ENCODE measurements at places on chromosomes 3 and 15.

GRCh38 chr3:177385831-177386301 lies 188.6 kb upstream of the TBL1XR1 start:
- no peak for DNase-seq

DNA sequence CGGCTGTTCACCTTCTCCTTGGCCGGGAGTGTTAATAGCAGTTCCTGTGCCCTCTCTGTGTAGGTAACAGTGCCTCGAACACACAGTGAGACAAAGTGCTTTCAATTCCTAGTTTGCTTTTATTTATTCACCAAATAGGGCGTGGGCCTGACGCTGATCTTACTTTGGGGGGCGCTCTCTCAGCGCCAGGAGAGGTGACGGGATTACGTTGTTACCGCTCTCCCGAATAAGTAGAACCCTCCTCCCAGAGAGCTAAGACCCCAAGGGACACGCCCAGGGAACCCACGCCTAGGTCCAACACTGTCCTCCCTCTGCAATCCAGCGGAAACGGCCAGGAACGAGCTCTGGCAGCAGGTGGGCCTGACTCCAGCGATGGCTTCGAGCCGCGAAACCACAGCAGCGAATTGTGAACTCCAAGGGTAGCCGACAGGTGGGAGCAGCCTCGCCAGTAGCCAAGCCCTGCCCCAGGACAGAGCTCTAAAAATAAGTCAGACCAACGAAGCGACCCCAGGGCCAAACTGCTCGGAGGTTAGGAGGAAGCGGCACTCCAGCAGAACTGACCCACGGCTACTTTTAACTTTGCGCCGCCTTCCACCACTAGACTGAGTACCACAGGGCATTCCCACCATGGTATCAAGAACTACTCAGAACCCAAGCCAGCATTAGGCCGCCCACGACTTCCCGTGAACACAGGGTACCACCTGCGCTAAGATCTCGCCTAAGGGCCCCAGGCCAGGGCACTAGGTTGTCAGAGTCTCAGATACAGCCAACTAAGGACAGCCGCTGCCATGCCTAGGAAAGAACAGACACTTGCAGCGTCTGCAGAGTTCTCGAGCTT lies 1.6 kb upstream of the SIN3A start:
- DNase-seq: peak; percentile 61

- DNase-seq: no peak
Observed at GRCh38 chr3:17301271-17301670, 416.5 kb downstream of the PLCL2 start.

DNA sequence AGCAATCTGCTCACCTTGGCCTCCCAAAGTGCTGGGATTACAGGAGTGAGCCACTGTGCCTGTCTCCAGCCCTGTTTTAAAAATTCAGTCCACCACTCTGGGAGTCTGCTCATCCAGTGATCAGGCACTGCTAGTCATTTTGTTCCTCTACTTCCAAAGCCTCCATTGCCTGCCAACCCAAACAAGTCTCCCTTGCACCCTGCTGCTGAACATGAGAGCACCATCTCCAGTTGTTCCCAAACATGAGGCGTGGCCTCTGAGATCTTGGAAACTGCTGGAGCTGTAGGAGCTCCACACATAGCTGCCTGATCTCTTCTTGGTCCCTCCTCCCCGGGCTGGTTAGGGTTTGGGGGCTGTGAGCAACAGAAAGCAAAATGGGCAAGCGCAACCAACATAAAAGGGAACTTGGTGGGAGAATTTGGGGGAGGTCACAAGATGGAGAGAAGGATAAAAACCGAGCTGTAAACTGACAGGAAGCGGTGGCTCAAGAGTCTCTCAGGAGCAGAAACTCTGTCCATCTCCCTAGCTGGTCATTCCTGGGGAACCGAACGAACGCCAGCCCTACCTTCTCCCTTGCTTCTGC lies 49.6 kb upstream of the TLE3 start:
- DNase-seq: no peak

All from stimulated activated CD4-positive, alpha-beta T cell treated with anti-CD3 and anti-CD28 coated beads, Interleukin-1b, Interleukin-23, amount 100 ng/mL, for 1 hour (primary cell).